ENCODE measurements at places on chromosomes 2 and 18.

DNA sequence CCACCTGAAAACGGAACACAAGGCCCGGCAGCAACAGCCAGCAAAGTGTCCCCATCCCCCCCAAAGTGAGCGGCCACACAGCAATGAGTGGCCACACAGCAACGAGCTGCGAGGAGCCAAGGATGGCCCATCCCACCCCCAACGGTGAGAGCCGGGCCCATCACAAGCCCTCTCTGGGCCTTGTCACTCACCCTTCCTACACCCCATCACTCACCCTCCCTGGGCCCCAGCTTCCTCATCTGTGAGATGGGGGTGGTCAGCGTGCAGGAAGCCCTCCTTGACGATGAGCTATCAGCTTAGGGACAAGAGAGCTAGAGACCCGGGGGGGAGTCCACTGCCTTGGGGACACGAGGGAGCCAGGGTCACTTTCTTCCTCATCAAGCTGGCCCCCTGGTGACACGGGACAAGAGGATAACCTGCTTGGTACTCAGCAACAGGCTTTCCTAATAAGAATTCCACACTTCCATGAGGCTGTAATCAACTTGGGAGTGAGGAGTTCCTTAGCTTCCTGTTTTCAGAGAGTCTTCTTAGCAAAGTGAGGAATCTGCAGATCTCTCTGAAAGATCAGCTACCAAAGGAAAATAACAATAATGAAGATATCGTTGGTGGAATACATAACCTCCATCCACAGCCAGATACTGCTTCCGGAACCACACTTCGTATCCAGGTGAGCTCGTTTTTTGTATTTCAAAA, 92.8 kb downstream of the HDAC4 start:
- no peak for DNase-seq

- DNase-seq: no peak
Observed at GRCh38 chr18:46660957-46661749, 4.1 kb upstream of the LOXHD1 start.

DNA sequence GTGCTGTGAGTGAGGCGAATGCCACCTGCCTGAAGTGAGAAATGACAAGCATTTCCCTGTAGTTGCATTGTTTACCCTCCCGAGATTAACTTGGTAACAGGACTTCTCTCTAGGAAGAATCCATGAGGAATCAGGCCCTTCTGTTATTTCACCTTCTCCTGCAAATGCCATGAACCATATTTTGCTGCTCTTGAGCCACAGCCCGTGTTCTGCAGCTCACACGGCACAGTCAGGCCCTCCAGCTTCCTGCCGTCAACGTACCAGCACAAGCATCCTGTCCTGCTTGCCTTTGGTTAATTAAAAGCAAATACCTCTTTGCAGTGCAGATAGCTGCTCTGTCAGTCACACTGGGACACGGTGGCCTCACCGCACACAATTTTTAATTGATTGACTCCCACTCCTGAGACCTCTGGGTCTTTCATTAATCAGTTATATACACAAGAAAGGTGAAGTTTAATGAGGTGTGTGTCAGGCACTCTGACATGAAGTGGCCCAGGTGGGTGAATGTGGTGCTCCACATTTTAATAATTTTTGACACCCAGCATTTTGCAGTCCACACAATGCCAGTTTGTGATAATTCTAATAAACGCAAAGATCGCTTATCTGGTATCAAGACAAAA, 95.3 kb upstream of the ASB18 start:
- peak; percentile 47 for DNase-seq

DNA sequence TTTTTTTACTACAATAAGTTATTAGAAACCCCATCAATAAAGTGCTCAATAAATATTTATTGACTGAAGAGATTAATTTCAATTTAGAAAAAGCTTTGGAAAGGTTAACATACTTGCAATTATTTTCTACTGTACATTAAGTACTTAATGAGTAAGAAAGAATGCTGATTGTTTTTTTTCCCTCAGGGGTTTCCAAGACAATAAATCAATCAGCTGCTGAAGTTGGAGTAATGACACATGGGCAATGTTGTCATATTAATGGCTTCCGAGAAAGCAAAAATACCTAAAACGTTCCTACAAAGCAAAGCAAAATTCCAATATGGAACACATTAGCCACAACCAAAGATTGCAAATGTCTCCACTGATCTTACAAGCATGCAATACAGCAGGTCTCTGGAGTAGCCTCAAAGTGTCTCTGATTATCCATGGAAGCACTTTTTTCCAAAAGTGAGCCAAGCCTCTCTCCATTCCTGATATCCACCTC, 66.7 kb downstream of the ZC3H6 start:
- DNase-seq: no peak

- DNase-seq: peak; percentile 86
Observed at GRCh38 chr2:134601264-134601663, 117.5 kb downstream of the TMEM163 start.

- DNase-seq: no peak
Observed at GRCh38 chr2:113133704-113134598, 6.6 kb downstream of the IL1RN start.

DNA sequence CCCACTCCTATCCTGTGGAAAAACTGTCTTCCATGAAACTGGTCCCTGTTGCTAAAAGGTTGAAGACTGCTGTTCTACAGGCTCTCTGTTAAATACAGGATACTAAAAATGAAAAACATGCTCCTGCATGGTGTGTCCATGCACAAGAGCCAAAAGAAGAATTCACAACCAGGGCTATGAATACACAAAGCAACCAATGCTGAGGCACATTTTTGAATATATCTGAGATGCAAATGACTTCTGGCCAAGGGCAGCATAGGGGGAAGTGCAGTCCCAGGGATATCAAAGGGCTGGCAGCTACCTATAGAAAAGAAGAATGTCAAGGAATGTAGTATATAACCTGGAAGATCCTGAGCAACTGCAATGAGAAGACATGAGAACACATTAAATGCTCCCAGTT, 6.6 kb downstream of the NEMP2 start:
- no peak for DNase-seq

- no peak for DNase-seq
Observed at GRCh38 chr2:151808258-151809072, 19.8 kb downstream of the ARL5A start.

DNA sequence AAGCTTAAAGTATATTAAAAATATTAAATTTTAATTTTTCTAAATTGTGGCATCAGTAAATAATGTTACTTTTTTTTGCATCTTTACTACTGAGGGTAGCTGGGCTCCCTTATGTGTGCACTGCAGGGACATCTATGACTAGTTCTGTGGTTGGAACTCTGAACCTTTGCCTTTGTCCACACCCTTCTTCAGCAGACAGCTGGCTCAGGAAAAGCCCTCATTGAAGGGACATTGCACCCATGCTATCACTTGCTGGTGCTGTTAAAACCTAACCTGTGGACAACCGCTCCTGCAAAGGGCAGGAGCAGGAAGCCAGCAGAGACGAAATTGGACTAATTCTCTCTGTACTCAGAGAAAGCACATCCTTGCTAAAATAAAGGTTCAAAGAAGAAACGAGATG, 30.1 kb downstream of the MOCOS start:
- DNase-seq: no peak

All from esophagus muscularis mucosa (tissue), 4 donors.